ENCODE measurements at places on chromosomes 6 and 20.

DNA sequence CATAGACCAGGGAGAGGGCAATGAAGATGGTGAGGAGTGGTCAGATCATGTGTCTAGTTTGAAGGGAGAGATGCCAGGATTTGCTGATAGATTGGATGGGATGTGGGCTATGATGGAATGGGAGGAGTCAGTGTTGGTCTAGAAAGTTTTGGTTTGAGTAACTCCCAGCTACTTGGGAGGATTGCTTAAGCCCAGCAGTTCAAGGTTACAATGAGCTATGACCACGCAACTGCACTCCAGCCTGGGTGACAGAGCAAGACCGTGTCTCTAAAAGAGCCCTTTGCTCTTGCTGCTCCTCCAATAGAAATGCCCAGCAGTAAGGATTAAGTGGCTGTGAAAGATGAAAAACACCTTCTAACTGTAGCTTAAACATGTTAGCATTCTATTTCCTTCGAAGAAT, 18.2 kb upstream of the LAMP5 start:
- no peak for DNase-seq

- no peak for DNase-seq
These were observed 41.2 kb downstream of the C6orf132 start for GRCh38 chr6:42101186-42101657.

GRCh38 chr6:72689107-72689954, 67.5 kb downstream of the KCNQ5 start:
- DNase-seq = no peak

DNA sequence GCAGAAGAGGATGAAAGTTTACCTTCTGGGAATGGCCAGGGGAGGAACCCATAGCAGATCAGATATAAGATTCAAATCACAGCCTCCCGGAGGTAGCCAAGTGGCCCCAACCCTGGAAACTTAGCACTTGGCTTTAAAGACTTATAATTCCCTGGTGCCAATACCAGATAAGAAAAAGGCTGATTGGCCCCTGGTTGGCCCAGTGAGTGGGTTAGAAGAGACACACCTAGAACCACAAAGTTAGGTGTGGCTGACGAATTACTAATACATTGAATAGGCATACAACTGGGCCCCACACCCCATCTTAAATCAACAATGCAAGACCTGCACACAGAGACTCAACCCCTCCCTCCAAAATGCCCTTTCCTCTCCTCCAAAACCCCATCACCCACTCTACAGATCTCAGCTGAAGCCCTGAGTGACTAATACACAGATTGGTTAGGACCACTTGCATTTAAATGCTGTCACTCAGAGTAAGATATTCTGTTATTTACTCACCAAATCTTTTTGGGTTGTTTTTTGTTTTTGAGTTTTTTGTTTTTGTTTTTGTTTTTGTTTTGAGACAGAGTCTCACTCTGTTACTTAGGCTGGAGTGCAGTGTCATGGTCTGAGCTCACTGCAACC, 315.4 kb upstream of the JARID2 start:
- no peak for DNase-seq

DNA sequence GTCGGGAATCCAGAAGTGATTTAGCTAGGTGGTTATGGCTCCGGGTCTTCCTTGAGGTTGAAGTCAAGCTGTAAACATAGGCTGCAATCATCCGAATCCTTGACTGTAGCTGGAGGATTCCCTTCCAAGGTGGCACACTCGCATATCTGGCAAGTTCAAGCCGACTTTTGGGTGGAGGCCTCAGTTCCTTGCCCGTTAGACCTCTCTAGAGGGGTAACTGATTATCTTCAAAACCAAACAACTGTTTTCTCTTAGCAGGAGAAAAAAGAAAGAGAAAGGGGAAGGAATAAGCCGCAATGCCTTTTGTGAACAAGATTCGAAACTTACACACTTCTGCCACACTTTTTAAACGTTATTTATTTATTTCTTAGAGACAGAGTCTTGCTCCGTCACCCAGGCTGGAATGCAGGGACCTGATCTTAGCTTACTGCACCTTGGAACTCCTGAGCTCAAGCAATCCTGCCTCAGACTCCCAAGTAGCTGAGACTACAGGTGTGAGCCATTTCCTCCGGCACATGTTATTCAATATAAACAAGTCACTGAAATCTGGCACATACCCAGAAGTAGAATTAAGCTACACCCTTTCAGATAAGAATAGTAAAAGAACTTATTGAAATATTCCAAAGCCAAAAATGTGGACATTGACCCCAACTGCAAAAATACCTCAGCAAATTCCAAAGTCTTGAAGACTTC, 76.3 kb downstream of the HFE start:
- no peak for DNase-seq

DNA sequence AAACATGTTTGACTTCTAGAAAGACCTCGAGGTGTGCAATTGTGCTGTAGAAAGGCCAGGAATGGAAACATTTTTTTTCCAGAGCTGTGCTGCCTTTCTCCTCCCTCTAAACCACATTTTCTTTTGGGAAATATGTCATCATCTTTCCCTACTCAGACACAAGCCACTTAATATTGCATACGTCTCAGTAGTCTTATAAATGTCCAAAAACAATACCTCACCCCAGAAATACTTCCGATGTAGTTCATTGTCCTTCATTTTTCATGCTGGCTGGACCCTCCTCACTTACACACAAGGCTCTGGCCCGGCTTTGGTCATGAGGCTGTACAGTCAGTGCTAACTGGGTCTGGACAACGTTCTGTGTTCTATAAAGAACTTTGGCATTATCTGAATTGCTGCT, 126.4 kb downstream of the SCML4 start:
- no peak for DNase-seq

- DNase-seq = no peak
These were observed 320.7 kb upstream of the JARID2 start for GRCh38 chr6:14925025-14925698.

GRCh38 chr6:11852061-11852651, 73.6 kb upstream of the ADTRP start:
- no peak for DNase-seq

- DNase-seq = no peak
These were observed 2.6 kb downstream of the HCRTR2 start for GRCh38 chr6:55176958-55177357.

GRCh38 chr6:36774331-36774730, 64.9 kb downstream of the CPNE5 start:
- DNase-seq = no peak

- no peak for DNase-seq
These were observed 63.8 kb upstream of the DYNLRB1 start for GRCh38 chr20:34452281-34452982.

GRCh38 chr20:61537239-61538182, 285.4 kb downstream of the CDH4 start:
- no peak for DNase-seq

DNA sequence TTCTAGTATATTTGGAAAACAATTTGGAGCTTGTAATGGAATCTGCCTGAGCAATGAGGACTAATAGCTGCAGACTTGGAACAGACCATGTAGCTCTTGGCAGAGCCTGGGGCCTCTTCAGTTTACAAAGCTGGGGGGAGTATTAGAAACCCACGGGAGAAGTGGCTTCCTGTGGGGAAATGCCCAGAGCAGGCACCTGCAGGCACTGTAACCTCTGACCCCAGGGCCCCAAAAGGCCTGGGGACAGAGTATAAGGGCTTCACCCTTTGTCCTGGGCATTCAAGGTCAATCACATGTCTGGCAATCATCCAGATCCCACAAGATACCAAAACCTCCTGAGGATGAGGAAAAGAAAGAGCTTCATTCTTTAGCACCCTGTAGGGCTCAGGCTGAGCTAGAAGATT, 19.4 kb downstream of the PKIG start:
- no peak for DNase-seq

DNA sequence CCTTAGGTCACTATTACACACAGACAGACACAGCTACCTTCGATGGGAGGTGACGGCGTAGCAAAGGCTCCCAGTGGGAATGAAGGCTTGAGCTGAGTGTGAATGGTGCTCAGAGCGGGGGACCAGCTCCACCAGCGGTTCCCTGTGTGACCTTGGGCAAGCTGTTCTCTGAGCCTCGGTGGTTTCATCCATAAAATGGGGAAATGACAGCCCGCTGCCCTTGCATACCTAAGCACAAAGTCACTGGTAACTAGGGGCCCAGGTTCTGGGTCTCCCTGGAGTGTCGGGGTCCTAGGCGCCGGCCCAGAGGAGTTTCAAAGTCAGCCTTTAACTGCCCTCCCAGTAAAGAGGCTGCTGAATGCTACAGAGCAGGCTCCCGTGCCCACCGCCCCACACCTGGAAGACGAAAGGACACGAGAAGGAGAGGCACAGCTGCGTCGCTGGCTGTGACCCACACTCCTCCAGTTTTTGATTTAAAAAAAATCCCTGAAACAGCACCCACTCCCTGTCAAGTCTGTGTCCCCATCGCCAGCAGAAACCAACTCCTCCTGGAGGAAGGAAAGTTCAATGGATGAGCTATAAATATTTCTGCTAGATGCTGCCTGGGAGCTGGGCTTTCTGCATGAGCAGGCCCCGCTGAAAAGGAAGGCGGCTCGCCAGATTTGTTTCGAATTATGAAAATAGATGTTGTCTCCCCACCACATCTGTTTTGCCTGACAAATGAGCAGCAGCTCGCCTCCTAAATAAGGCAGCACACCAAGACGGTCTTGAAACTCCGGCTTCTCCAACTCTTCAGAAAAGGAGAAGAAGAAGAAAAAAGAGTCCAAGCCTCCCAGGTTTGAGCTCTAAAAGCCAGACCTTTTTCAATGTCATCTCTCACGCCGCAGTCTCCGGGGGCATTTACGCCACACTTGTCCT, 27.4 kb downstream of the PMEPA1 start:
- DNase-seq = peak; percentile 41

GRCh38 chr6:128519931-128520435, 416 bp downstream of the PTPRK start:
- peak; percentile 44 for DNase-seq

GRCh38 chr6:137217801-137218472, 1.2 kb downstream of the IFNGR1 start:
- DNase-seq = peak; percentile 56

GRCh38 chr6:3776881-3777507, 25.5 kb upstream of the PXDC1 start:
- DNase-seq = no peak

DNA sequence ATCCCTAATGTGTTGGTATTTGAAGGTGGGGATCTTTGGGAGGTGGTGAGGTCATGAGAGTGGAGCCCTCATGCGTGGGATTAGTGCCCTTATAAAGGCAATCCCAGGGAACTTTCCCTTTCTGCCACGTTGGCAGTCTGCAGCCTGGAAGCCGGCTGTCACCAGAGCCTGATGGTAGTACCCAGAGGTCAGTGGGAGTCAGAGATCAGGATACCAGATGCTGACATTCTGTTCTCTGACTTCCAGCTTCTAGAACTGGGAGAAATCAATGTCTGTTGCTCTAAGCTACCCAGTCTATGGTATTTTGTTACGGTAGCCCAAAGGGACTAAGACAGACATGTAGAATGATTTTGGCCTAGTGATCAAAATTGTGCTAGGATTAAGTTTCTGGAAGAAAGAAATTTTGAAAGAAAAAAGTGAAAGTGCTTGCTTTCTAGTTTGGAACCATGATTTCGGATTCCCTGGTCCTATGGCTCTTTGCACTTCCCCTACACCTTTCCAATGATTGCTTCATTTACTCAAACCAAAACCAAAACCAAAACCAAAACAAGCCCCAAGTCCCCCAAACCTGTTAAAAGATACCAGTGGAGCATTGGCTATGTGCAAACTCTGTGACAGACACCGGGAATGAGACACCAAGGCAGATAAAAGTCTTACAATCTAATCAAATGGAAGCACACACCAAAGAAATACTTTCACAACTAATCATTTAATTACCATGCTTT, 173.7 kb upstream of the ZNF217 start:
- no peak for DNase-seq

DNA sequence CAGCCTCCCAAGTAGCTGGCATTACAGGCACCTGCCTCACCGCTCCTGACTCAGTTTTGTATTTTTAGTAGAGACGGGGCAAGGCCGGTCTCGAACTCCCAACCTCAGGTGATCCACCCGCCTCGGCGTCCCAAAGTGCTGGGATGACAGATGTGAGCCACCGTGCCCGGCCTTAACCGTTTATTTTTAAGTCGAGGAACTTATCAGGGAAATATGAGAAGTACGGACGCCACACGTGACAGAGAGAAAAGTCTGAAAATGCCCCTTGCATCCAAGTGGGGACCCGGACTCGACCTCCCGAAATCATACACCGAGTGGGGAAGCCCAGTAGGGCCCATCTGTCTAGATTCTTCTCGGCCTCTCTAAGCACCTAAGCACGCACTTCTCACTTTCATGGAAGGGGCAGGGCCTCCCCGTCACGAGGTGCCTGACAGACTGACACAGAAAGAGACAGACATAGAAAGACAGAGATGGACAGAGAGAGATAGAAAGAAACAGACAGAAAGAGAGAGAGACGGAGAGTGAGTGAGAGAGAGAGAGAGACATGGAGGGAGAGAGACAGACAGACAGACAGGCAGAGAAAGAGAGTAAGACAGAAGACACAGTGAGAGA, 756.5 kb upstream of the DEFB115 start:
- no peak for DNase-seq

GRCh38 chr6:113857556-113858479, 673 bp downstream of the MARCKS start:
- DNase-seq = peak; percentile 14

DNA sequence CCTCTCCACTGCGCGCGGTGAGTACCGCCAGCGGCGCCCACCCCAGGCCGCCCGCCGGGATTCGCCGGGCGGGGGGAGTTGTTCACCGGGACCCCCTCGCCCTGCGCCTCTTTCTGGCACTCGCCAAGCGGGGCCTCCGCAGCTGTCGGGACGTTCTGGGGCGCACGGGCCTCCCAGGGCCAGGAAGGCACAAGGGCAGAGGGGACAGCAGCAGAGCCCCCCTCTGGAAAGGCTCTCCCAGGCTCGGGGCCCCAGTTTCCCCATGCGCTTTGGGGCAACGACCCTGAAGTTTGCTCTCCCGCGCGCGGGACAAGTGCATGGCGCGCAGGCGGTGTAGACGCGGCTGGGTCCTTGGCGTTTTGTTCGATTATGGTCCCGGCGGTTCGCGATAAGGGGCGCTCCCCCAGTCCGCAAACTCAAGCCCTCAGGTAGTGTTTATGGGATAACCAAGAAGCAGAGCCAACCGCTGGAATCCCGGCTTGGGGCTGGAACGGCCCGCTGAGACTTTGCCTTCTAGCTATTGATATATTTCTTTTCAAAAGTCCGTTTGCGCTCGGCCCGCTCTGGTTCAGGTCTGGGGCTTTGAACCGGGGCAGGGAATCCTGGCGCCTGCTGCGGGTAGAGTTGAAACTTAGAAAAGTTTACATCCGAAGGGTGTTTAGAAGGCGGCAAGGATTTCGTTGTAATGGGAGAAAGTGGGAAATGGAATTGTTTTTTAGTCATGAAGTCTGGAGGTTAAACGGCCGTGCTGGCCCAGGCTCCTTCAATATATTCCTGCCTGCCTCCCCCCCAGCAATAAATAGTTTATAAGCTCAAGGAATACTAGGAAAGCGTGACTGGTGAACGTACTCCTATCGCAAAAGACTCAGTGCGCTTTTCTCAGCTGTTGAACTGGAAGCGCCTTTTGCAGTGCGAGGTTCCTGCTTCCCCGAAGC, 595 bp downstream of the EYA2 start:
- DNase-seq = no peak

GRCh38 chr6:29559524-29560287, at the start of gene UBD:
Gene UBD (minus strand): TSS chr6:29559732. CDS start chr6:29559701, 31 bp downstream.
- no peak for DNase-seq

GRCh38 chr6:89084954-89085353, 4.4 kb downstream of the PNRC1 start:
- peak; percentile 18 for DNase-seq

Measured in CD4-positive, alpha-beta T cell treated with Interleukin-4 for 1 hour (primary cell).